ENCODE measurements at places on chromosomes 1 and 21.

DNA sequence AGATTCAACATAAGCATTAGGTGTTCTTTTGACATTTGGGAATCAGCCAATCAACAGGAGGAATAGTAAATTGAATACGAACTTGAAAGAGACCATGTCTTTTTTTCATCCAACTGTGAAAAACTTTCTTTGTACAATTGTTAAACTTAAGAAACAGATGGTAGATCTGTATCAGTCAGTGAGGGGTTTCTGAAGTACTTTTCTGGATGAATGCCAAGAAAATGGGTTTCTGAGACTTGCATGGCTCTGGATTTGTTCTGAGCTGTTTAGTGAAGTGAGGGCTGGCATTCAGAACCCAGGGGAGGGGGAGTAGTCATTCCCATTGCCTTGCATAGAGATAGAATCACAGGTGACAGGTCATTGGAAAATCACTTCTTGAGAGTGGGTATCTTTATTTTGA is 37.4 kb downstream of the PTPRC start:
- DNase-seq: no peak

- no peak for DNase-seq
These were observed 19.6 kb downstream of the SCMH1 start for GRCh38 chr1:41222496-41222895.

DNA sequence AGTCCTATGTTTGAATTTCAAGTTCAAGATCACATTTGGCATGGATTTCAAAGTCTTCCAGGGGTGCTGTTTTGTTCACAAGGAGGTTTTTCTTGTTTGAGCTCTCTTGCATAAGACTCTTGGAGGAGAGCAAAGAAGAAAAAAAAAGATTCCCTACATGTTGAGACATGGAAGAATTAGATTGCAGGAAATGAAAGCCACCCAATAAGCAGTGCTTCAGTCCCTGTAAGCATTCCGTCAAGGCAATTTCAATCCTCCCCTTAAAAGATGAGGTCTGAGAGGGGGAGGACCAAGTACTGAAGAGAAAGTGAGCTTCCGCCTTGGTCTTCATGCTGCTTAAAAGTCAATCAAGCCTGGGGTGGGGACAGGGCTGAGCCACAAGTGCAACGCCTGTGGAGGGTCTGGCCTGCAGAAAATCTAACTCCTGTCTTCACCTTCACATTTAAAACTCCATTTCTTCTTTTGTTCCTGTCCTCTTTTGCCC is 50.2 kb downstream of the LPAR3 start:
- no peak for DNase-seq

- DNase-seq: no peak
These were observed 4.5 kb downstream of the PRELP start for GRCh38 chr1:203480084-203480483.

DNA sequence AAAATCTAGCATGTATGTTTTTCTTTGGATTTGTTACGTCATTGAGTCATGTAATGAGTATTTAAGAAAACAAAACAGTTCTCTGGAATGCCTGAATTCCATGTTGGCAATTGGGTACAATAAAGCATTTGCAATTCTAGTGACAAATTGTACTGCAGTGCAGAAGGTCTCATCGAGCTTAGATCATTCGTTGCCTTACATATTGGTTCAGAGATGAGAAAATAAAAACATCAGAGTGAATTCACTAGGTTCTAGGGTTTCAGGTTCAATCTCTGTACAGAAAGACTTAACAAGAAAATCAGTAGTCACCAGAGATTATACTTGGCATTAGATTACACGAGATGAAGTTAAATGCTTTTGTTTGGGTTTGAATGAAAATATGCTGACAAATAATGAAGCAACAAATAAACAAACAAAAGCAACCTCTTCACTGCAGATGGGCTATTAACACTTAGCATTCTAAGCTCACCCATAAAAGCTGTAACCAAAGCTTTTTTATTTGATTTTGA is 124.7 kb downstream of the RYR2 start:
- no peak for DNase-seq

DNA sequence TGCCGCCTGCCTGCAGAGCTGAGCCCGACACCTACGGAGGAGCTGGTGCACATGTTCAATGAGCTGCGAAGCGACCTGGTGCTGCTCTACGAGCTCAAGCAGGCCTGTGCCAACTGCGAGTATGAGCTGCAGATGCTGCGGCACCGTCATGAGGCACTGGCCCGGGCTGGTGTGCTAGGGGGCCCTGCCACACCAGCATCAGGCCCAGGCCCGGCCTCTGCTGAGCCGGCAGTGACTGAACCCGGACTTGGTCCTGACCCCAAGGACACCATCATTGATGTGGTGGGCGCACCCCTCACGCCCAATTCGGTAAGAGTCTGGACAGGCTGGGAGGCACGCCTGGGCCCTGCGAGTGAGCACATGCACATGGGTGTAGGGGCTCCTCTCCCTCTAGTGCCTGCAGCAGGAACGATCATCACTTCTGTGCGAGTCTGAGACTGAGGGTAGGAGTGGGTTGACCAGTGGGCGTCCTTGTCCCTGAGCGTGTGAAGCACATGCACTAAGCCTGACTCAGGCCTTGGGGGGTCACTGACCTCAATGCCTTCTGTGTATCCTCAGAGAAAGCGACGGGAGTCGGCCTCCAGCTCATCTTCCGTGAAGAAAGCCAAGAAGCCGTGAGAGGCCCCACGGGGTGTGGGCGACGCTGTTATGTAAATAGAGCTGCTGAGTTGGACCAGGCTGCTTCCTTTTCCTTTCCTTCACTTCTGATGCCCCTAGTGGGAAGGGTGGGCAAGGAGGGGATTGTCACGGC is 6.9 kb downstream of the DMAP1 start:
- DNase-seq: no peak

DNA sequence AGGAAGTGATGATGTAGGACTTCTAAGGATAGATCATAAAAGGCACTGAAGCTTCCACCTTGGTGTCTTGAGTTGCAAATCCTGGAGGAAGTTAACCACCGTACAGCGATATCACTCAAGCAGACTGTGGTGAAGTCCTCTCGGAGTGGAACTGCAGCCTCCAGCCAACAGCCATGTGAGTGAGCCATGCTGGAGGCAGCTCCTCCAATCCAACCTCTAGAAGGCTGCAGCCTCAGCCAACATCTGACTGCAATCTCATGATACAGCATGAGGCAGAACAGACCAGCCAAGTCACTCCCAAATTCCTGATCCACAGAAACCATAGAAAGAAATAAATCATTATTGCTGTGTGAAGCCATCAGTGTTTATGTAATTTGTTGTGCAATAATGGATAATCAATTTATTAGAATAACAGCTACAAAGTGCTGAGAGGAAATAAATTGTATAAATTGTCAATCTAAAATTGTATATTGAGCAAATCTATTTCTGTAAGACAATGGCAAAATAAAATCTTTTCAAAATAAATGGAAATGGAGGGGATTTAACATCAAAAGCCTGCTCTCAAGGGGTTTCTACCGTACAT is 65.0 kb downstream of the PRSS38 start:
- no peak for DNase-seq

GRCh38 chr1:187509091-187509490 is 680.3 kb downstream of the PLA2G4A start:
- no peak for DNase-seq

DNA sequence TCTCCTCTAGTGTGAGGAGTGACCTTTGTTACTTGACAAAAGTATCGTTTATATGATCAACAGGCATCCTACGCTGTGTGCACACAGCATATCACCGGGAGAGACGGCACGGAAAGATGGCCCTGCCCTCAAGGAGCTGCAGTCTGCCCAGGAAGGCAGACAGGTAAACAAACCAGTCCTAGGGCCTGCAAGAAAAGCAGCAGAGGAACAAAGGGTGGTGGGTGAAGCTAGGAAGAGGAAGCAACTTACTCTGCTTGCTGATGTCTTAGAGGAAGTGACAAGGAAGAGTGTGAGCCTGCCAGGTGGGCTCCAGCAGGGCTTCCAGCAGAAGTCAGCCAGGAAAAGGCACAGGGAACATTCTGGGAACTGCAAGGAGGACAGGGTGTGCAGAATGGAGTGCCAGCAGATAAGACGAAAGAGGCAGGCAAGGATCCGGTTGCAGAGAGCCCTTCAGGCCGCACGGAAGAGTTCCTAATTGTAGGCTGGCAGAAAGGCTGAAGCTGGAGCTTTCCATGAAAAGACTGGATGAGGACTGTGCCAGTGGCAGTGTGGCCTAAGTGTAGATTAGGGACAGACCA is 106.7 kb downstream of the SLC45A1 start:
- DNase-seq: no peak

DNA sequence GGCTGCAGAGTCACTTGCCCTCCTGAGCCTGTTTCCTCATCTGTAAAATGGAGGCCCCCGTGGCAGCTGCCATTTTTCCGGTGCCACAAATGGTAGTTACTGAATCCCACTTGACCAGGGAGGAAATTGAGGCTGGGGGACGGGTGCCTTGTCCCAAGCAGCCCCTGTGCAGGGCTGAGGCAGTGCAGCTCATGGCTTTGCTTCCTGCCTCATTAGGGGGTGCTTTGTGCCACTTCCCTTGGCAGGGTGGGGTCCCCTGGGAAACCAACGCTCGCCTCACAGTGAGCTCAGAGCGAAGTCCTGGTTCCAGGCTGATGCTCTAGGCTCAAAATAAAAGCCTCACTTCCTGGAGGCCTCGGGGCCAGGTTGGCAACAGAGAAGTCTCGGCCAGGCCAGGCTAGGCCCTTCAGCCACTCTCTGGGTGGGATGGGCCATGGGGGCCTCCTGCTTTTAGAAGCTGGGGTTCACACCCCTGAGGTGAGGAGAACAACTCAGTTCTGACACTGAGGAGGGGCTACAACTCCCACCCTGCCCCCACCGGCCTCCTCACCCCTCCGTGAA is 6.8 kb downstream of the LAPTM5 start:
- DNase-seq: no peak

GRCh38 chr1:231720652-231721325 is 94.2 kb downstream of the DISC1 start:
- DNase-seq: no peak

GRCh38 chr1:242055749-242056320 is 56.9 kb upstream of the MAP1LC3C start:
- no peak for DNase-seq

DNA sequence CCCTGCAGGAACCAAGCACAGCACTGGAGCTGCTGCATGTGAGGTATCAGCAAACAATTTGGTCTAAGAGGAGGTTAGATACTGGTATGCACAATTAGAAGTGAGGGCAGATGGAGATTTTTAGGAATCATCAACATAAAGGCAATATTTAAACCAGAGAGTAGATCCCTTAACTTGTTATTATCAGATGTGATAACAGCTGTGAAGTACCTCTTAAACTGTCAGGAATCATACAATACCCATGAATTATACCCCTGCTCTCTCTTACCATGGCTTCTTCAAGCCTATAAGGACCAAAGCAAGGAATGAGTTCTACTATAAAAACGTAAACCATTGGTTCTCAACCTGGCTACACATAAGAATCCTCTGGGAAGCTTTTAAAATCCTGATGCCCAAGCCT is 3.9 kb downstream of the BCAR3 start:
- DNase-seq: no peak

GRCh38 chr21:26810676-26811415 is 34.4 kb downstream of the ADAMTS1 start:
- DNase-seq: no peak

GRCh38 chr1:75583282-75583681 is 27.6 kb downstream of the SLC44A5 start:
- no peak for DNase-seq

DNA sequence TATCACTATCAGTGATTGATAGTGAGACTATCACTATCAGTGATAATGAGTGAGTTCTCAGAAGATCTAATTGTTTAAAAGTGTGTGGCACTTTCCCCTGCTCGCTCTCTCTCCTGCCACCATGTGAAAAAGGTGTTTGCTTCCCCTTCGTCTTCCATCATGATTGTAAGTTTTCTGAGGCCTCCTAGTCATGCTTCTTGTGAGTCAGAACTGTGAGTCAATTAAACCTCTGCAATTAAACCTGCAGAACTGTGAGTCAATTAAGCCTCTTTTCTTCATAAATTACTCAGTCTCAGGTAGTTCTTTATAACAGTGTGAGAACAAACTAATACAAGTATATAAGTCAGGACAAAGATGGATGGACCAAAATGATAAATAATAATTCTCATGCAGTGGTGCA is 7.0 kb upstream of the IL23R start:
- DNase-seq: no peak

- DNase-seq: no peak
These were observed 68.7 kb upstream of the PAX7 start for GRCh38 chr1:18561967-18562366.

DNA sequence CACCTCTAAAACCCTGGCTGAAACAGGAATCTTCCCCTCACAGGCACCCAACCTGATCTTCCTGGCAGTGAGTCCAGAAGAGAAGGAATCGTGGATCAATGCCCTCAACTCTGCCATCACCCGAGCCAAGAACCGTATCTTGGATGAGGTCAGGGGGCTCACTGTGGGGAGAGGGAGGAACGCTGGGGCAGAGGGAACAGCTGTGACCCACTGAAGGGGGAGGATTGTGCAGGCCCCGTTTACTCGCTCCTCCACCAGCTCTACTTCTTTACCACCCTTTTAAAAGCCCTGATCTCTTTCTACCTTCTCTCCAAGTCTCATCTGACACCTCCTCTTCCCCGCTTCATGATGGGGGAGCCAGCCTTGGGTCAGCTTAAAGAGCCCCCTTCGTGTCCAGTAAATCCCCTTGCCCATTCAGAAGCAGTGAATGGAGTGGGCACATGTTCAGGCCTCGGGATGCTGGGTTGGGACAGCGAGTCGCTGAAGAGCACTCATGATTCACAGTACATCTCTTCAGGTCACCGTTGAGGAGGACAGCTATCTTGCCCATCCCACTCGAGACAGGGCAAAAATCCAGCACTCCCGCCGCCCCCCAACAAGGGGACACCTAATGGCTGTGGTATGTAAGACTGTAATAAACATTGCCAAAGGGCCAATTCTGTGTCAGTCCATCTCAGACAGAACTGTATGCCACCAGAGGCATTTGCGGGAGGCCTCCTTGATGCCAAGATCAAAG is 7.3 kb downstream of the PLEKHO1 start:
- DNase-seq: no peak

GRCh38 chr1:172391976-172392375 is 28.5 kb upstream of the C1orf105 start:
- DNase-seq: no peak

DNA sequence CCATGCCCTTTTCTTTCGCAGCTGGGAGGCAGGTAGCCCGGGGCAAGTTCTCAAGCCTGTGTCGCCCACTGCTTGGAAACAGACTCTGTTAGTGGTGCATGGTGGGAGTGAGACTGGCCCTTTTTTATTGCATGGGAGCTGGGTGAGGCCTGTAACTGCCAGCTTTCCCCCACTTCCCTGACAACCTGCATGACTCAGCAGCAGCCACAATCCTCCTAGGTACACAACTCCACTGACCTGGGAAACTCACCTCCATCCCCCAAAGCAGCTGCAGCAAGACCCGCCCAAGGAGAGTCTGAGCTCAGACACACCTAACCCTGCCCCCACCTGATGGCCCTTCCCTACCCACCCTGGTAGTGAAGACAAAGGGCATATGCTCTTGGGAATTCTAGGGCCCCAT is 25.8 kb downstream of the PIGP start:
- no peak for DNase-seq

- DNase-seq: no peak
These were observed 42.3 kb downstream of the HLX start for GRCh38 chr1:220921498-220921897.
